HEK293T (cell line): ENCODE measurements at places on chromosomes 11 and 22.
A peak's percentile ranks its signal among the peaks of the same experiment; 100 is the strongest.

GRCh38 chr22:49406047-49406650 lies 421.5 kb downstream of the BRD1 start:
- DNase-seq: no peak

DNA sequence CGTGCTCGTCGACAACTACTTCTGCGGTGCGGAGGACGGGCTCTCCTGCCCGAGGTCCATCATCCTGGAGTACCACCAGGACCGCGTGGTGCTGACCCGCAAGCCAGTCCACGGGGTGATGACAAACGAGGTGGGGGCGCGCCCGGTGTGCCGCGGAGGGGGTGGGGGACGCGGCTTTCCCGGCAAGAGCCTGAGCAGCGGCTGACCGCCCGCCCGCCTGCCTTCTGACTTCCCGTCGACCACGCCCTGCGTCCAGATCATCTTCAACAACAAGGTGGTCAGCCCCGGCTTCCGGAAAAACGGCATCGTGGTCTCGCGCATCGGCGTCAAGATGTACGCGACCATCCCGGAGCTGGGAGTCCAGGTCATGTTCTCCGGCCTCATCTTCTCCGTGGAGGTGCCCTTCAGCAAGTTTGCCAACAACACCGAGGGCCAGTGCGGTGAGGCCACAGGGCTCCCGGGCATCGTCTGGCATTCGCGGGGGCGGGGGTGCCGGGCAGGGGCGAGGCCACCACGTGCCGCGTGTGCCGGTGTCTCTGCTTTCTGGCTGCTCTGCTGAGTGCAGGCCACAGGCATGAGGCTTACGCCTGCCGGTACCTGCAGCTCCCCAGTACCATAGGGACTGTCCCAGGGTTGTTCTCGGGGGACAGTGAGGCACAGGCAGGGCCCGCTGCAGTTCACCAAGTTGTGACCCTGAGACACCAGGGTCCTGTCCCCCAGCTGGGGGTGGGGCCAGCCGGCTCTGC lies 28.5 kb upstream of the MUC5B start:
- DNase-seq: no peak

GRCh38 chr11:117097389-117098268 lies 599 bp downstream of the SIK3 start:
- peak; percentile 49 for DNase-seq

DNA sequence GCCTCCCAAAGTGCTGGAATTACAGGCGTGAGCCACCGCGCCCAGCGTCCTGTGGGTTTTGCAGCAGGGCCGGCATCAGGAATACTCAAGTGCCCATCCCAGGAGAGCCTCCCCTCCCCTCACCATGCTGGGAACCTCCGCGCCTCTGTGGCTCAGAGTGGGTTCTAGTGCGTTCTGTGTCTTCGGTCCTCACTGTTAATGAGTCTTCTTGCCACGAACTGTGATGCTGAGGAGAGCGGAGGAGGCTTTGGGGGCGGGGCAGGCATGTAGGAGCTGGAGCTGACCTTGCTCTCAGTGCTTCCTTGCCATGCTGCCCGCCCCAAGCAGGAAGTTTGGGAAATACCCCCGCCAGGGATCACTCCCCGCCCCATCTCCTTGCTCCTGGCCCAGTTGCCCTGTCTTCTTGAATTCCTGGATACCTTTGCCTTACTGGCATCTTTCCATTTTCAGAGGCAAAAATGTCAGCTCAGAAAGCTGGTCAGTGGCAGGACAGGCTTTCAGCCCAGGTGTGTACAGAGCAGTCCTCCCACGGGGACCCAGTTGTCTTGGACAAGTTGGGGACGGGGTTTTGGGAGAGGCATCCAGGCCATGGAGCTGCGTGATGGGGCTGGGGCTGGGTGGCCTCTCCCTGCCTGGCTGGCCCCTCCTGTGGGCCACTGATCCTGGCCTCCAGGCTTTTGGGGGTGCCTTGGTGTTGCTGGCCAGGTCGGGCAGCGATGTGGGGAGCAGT lies 5.1 kb downstream of the GRAMD4 start:
- no peak for DNase-seq

DNA sequence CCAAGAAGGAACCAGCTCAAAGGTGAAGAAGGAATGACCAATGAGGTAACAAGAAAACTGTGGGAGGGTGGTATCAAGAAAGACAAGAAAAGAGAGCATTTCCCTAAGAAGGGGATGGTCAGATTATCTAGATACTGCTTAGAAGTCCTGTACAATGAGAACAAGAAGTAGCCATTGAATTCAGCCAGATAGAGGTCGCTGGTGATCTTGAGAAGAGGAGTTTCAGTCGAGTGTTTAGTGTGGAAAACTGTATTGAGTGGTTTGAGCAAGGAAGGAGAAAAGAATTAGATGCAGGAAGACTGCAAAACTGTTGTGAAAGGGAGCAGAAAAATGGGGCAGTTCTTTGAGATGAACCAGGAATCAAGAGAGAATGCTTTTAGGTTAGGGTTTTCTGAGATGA lies 74.6 kb upstream of the FAT3 start:
- DNase-seq: no peak

- no peak for DNase-seq
Measured at GRCh38 chr11:118003456-118003855, 17.3 kb downstream of the IL10RA start.

DNA sequence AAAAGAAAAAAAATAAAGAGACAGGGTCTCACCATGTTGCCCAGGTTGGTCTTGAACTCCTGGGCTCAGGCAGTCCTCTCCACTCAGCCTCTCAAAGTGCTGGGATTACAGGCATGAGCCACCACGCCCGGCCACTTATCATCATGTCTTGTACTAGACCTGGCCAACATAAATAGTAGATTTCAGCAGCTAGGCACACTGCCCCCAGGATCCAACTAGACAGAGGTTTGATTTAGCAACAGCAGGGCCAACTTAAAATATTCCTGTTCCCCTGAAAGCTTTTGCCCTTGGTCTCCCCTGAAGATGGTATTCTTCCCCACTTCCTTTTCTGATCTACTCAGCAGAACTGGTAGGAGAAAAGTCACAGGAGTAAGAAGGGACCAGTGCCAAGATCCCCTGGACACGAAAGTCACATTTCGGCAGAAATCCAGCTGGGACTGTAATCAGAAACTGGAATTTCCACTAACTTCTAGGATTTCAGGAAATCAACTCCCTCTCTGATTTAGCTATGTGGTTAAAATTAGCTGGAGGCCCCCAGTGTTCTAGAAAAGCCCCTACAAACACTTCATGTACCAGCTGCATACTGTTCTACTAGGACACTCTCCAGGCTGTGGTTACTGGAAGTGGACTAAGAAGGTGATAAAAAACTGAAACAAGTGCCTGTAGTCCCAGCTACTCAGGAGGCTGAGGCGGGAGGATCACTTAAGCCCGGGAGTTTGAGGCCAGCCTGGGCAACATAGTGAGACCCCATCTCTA lies 8.9 kb upstream of the PPP2R1B start:
- no peak for DNase-seq

- DNase-seq: no peak
Measured at GRCh38 chr22:27972732-27973698, 54.0 kb upstream of the PITPNB start.

GRCh38 chr11:115408036-115408921 lies 95.9 kb downstream of the CADM1 start:
- DNase-seq: no peak

- DNase-seq: no peak
Measured at GRCh38 chr11:78857688-78858087, 283.0 kb upstream of the NARS2 start.

- no peak for DNase-seq
Measured at GRCh38 chr11:113840932-113841664, 34.3 kb downstream of the USP28 start.

DNA sequence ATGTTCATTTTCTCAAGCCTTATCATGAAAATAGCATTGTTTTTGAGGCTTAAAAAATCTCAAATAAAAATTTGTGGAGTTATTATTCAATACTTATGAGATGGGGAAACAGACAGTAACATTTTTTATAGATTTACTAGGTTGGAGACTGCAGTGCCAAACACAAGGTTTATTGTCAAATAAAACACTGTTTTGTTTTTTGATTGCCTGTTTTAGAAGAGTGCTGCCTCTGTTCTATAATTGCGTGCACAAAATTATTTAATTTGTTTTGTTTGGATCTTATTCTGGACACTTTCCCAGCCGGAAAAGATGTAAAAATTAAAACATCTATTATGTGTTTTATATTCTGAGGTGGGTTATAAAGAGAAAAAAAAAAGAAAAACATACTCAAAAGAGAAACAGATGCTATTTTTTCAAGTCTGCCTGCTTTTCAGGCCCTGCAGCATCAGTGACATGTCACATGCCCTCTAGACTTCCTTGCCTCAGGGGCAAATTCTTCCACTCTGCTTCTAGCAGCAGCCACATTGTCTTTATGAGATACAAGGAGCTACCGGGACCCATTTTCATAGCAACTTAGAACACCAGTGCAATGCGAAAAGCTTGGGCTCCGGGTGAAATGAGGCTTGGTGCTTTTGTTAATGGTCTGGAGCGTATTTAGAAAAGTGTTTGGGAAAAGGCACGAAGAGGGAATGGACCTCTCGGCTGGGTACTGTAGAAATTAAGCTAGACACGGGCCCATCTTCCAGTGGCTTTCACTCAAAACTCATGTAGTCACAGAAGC lies 77.5 kb downstream of the EFCAB6 start:
- no peak for DNase-seq

DNA sequence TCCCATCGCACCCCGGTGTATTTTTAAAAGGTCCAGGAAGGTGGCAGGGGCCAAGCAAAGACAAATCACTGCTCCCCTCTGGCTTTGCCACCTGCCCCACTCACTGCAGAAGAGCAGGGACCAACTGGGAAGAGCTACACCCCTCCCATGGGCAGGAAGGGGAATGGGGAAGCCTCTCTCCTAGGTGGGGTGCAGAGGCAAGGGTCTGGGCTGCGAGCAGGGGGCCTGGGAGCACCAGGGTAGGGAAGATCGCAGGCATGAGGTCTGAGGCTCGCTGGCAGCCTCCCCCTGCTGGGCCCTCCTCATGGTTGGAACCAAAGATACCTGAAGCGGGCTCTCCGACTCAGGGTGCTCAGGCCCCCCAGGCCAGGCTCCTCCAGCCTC lies 36.8 kb downstream of the PISD start:
- no peak for DNase-seq

DNA sequence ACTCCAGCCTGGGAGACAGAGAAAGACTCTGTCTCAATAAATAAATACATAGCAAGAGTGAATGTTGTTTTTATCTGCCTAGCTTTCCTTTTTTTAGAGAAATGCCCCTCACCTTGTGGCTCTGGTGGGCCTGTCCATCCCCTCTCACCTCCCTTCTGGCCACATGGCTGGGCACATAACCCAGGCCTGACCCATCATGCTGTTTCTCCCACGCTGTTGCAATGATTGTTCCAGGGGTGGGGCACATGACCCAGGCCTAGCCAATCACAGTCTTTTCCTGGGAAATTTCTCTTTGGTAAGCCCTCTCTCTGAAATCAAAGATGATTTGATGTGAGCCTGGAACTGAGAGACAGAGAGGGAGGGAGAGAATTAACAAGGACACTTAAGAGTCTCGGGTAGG lies 5.5 kb upstream of the CYTH4 start:
- DNase-seq: peak; percentile 46

DNA sequence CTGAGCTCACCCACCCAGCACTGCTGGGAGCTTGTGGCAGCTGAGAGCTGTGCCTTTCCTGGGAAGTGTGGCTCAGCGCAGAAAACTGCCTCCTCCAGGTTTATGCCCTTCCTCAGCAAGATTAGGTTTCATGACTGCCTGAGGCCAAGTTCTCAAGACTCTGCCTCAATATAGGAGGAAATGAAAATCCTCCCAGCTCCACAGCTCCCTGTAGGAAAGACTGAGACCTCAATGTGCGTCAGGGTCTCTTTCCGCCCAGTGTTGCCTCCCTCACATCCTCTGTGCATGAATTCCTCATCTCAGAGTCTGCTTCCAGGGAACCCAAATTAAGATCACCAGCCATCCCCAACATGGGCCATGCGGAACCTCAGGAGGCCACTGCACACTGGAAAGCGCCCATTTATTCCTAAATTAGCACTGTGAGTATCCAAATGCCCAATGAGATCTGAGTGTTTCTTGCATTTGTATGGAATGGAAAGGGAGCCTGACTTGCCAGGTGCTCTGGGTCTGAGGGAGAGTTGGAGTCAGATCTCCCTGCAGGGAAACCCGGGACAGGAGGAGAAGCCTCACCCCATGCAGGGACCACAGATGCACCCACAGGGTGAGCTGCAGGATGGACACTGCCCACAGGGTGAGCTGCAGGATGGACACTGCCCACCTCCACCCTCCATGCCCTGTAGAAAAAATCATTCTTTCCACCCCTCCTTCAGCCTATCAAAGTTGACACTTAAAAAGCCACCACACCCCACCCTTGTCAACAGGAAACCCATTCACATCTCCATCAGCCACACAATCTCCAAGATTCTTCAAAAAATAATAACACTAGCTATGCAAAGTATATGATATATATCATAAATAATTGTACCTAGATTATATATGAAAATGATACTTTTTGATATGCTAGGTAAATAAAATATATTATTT lies 97.4 kb upstream of the IGLL5 start:
- no peak for DNase-seq

DNA sequence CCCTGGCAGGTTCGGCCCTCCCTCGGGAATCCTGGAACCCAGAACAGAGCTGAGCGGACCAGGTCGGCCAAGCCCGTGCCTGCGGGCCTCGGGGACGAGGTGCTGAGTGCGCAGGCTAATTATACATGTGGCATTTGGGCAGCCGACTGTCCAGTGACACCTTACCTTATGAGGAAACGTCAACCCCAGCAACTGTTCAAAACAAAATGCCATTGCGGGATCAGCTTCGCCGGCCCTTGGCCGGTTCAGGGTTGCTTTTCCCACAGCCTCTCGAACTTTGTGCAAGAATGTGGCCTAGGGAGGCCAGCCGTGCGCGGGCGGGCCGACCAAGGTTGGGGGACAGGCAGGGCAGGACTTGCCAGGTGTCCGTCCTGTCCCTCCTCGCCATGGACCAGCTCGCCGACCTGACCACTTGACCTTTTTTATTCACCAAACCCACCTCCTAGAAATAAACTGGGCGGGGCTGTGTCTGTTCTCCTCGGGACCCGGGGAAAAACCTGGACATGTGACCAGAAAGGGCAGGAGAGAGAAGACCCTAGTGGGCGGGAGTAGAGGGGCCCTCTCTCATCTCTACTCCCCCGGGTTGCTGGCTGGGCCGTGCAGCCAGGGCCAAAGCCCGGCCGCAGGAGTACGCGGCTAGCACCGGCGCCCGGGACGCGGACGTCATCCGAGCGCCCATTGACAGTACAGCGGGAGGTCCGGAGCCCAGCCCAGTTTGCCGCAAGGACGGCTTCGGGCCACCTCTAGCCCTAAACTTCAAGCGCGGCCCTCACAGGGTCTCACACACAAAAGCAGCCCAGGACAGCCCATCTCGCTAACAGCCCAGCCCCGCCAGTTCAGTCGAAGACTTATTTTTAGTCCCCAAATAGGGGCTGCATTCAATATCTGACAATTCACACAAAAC lies 134.3 kb upstream of the C11orf58 start:
- DNase-seq: peak; percentile 33

GRCh38 chr11:119744577-119744976 lies 15.6 kb upstream of the NECTIN1 start:
- DNase-seq: no peak
